ENCODE measurements at places on chromosomes 3 and 15.

- DNase-seq: no peak
Measured at GRCh38 chr15:77741106-77741505, 108.4 kb upstream of the LINGO1 start.

GRCh38 chr3:124765197-124765840 lies 35.1 kb downstream of the UMPS start:
- DNase-seq: no peak

DNA sequence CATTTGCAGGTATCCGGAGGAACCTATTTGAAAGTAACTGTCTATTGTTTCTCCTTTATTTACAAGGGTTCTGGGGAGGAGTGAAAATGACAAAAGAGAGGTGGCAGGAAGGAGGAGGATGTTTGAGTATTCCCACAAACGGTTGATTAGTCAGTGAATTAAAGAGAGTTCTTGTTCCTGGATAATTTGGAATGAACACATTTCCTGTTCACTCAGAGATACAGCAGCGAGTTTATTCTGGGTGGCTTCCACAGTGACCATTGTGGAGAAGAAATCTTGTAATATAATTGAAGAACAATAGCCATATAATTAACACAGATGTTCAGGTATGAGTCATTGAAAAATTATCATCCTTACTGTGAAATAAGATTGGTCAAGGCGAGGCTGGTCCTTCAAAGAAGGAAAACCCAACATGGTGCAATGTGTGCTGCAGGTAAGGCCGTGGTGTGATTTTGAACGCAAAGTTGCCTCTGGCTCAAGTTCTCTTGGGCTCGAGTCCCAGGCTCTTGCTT lies 77.3 kb downstream of the NFKBIZ start:
- DNase-seq: no peak

GRCh38 chr3:104018541-104018940 lies 1348.2 kb upstream of the ALCAM start:
- DNase-seq: no peak

DNA sequence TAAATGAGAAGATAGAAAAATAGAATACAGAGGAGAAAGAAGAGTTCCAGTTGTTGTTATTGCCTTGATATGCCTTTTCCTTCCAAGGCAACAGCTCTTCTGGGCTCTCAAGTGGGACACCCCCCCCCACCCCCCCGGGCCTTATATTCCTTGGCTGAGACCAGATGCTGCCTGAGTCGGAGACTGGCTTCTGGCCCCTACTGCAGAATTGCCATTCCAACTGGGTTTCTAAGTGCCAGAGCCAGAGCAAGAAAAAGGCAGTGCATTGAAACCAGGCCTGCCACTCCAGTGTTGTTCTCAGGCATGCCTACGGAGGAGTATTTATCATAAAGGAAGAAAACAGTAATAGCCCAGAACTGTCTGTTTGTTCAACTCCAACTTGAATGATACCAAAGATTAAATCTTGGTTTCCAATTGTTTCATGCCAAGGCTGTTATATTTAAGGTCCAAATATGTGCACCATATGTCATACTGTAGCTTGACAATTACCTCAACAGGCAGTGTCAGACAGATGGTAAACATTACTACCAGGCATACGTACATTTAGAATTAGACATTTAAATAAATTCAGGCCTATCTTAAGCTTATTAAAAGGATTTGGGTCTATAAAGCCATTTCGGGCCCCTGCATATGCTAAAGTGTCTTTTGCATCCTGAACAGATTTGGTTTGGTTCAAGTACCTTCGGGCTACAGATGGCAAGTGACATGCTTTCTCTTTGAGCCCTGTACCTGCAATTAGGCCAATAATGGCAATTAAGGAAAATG lies 209.9 kb upstream of the SEMA6D start:
- no peak for DNase-seq

DNA sequence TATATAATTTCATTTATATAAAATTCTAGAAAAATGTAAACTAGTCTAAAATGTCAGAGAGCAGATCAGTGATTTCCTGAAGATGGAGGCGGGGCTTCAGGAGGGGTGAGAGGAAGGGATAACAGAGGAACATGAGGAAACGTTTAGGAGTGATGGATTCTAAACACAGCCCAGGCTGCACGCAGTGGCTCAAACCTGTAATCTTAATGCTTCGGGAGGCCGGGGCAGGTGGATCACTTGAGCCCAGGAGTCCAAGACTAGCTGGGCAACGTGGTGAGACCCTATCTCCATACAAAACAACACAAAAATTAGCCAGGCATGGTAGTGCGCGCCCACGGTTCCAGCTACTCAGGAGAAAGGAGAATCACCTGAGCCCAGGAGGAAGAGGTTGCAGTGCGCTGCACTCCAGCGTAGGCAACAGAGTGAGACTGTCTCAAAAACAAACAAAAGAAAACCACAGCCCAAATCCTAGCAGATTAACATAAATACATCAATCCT lies 18.0 kb upstream of the IQCF1 start:
- no peak for DNase-seq
